Stimulated activated CD4-positive, alpha-beta T cell treated with anti-CD3 and anti-CD28 coated beads, Interleukin-15, amount 100 ng/mL, for 24 hours (primary cell): ENCODE measurements at places on chromosomes 12 and 14.

DNA sequence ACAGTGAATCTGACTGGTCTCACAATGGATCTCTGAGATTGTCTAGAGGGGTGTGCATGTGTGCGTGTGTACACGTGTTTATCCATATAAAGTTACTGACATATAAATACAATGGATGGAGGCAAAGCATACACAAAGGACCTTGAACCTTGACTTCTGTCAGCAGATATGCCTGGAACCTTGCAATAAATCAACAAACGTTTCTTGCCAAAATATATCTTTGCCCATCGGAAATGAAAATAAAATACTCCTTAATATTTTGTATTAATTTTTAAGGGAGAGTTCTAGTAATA is 52.1 kb upstream of the KCNJ8 start:
- DNase-seq: no peak

GRCh38 chr12:69106482-69107118 is 132.8 kb upstream of the CPSF6 start:
- DNase-seq: no peak

DNA sequence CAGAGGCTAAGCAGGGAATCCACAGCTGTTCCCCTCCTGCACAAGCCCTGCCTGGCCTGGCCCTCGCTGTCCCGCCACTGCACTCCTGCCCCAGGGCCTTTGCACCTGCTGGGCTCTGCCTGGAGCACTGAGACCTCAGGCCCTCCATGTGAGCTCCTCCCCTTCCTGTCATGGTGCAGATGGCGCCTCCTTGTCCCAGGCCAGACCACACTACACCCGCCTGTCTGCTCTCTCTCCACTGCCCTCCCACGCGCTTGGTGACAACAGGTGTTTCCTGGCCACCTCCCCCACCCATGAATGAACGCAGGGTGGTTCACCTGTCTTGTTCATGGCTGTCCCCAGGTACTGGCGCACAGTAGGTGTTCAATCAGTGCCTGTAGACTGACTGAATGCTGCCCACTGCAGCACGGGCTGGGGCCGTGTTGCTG is 82.9 kb downstream of the NCOR2 start:
- DNase-seq: peak; percentile 41

GRCh38 chr12:79407671-79408622 is 282.8 kb downstream of the PAWR start:
- DNase-seq: peak; percentile 6

GRCh38 chr12:2372178-2372577 is 319.4 kb downstream of the CACNA1C start:
- DNase-seq: no peak

- peak; percentile 65 for DNase-seq
Measured at GRCh38 chr12:49698619-49699545, 8.3 kb downstream of the FMNL3 start.

- DNase-seq: no peak
Measured at GRCh38 chr14:69525896-69526295, 41.4 kb downstream of the PLEKHD1 start.

DNA sequence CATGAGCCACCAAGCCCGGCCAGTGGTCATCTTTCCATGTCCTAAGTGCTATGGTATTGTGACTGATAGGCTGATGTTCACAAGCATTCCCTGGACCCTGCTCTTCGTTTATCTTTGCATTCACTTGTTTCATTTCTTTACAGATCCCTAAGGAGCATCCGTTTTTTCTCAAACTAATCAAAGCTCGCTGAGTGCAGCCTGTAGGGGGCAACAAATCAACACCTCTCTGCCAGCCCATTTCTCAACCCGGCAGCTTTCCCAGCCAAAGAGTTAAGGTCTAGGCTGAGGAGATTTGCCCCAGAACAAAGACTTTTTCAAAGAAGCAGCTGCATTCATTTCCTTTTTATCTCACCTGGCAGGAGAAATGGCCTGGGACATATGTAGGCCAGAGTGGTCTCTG is 12.1 kb downstream of the SIRT4 start:
- DNase-seq: no peak

DNA sequence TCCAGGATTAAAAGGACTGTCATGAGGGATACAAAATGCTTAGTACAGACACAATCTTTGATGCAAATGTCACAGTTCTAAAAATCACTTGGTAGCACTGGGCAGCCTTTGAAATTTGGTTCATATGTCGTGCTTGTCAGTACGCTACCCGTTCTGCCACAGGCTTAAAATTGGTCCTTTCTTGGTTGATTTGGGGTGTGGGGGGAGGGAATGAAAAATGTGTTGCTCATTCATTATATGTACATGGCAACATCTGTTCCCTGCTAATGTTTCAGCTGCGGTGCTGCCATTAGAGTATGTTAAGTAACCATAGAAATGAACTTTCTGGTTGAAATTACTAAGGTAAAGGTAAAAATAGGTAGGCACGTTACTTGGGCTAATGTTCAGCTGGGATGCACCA is 155.4 kb upstream of the ARHGAP5 start:
- no peak for DNase-seq

DNA sequence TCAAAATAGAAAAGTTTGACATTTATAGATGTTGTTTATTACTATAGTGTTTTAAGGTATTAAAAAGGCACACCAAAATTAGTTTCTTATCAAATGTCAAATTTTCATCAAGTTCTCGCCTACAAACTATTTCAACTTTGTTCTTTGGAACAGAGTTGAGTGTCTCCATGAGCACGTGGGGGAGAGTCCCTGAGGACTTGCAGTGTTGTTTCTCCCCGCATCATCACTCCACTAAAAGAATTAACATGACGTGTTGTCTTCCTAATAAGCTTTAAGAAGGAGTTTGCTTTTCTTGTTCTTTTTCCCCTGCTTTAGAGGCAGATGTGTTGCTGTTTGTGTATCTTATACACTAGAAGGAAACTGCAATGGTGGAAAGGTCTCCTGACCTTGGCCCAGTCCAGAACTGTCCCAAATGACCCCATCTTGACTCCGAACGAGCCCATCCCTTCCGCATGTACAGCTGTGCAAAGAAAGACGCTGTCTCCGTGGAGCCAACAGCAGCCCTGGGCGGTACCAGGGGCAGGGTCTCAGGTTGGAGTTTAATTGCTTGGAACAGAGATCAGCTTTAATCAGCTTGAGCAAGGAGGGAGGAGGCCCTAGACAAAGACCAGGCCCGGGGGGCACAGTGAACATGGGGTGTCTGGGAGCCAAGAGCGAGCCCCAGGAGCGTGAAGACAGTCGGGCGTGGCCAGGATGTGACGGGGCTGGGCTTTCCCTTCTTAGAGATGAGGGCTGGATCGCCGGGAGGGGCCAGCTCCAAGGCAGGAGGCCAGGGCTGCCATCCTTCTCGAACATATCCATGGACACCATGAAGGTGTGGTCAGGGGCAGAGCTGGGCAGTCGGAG is 215.4 kb upstream of the RTL1 start:
- DNase-seq: no peak

GRCh38 chr14:22630486-22630885 is 13.7 kb downstream of the OR6J1 start:
- DNase-seq: no peak

- DNase-seq: no peak
Measured at GRCh38 chr12:124075841-124076240, 102.8 kb downstream of the ZNF664 start.

- DNase-seq: no peak
Measured at GRCh38 chr12:3010214-3010930, 51.2 kb downstream of the TEAD4 start.

DNA sequence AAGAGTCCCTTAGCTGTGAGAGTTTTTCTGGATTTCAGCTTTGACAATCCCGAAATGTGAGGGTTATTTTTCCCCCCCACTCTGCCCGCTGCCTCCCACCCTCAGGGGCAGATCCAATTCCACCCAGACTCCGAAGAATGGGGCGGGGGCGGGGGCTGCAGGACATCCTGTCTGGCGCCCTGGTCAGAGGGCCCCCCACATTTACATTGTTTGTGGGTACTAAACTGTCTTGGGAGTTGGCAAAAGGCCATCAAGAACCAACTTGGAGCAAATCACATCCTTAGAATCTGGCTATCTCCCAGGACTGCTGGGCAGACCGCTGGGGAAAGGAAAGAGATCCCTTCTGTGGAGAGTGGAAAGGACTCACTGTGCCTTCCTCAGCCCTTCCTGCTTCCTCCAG is 2.4 kb downstream of the EMP1 start:
- no peak for DNase-seq

- peak; percentile 56 for DNase-seq
Measured at GRCh38 chr14:68468437-68469207, 324.2 kb downstream of the ZFP36L1 start.

- no peak for DNase-seq
Measured at GRCh38 chr14:94458558-94459205, 6.1 kb upstream of the SERPINA11 start.

DNA sequence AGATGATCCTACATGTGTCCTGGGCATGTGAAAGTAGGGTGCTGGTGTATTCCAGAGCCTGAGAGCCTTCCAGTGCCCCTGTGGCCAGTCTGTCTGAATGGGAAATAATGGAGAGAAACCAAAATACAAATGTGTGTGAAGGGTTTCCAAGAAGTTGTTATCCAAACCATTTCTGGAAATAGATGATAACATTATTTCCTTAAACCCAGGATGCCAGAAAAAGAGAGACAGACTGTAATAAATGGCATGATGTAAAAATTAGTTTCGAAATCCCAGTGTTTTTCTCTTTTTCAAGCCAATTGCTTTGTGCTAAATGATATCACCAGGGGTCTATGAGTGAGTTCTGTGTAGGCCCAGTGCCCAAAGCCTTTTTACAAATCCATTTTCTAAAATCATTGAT is 175.3 kb downstream of the PHLDA1 start:
- DNase-seq: no peak

GRCh38 chr14:89466944-89467343 is 49.9 kb upstream of the FOXN3 start:
- DNase-seq: no peak

GRCh38 chr12:48025281-48025680 is 21.0 kb upstream of the COL2A1 start:
- no peak for DNase-seq

DNA sequence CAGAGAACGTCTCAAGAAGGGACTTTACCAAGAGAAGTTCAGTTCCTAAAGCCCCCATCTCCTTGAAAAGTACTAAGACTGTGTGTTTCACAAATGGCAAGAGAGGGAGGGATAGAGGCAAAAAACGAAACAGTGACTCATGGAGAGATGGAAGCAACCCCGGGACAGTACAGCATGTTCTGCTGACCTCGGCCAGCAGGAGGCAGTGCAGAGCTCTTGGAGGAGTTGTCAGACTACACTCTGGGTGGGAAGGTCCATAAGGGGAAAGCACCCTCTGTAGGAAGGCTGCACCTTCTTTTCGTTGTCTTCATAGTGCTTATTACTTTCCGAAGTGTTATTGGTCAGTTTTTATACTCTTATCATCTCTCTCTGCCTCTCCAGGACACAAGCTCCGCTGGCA is 525.2 kb upstream of the CCDC196 start:
- peak; percentile 89 for DNase-seq

- peak; percentile 18 for DNase-seq
Measured at GRCh38 chr14:39430762-39431415, 1.3 kb downstream of the FBXO33 start.

DNA sequence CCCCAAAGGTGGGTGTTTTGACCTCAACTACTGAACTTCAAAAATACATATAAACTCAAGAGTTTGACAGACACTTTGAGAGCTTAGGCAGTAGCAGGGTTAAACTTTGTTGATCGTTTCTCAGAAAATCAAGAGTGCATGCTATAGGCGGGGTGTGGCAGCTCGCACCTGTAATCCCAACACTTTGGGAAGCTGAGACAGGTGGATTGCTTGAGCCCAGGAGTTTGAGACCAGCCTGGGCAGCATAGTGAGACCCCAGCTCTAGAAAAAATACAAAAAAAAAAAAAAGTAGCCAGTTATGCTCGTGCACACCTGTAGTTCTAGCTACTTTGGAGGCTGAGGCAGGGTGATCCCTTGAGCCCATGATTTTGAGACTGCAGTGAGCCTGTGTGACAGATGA is 12.3 kb downstream of the NANOG start:
- DNase-seq: no peak

DNA sequence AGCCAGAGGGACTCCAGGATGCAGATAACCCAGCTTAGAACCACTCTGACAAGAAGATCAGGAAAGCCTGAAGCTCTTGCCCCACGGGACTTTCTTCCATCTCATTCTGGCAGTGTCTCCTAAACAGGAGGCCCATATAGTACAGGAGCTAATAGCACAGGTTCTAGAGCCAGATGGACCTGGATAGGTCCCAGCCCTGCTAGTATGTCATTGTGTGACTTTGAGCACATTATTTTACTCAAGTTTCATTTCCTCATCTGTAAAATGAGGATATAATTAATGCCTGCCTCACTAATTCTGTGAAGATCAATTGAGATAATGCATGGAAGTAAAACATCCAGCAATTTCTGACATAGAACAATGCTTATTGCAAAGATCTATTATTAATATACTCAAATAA is 66.5 kb upstream of the GZMB start:
- no peak for DNase-seq

DNA sequence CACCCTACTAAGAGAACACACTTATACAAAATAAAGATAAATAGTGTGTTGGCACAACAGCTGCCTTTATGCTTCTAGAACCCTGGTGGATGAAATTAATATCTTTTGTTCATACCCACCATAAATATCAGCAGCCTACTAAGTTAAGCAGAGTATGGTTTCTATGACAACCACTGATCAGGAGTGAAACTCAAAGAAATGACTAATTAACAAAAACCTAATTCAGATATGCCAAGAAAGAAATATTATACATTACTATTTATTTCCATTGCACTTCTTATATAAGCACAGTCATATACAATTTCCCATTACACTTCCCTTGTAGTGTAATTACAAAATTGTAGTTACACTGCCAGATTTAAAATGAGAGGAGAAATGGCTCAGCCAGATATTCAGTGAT is 164.1 kb upstream of the CDKN3 start:
- DNase-seq: no peak

DNA sequence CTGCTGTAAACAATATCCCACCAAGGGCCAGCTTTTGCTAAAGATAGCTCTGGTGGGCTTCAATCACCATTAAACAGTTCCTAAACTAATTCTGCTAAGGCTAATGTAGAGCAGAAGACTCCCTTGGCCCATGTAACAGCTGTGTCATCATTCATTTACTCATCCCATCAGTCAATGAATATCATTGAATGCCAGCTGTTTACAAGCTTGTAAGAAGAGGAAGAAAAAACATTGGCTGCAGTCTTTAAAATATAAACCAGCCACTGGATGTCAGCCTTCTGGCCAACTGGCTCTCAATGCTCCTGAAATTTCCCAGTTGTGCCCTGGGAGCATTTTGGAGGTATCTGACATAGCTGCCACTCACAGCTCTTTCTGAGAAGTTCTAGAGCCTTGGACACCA is 18.0 kb upstream of the MAP3K9 start:
- DNase-seq: no peak

GRCh38 chr12:132275631-132276030 is 53.8 kb downstream of the GALNT9 start:
- no peak for DNase-seq

- no peak for DNase-seq
Measured at GRCh38 chr12:54028314-54029201, at the start of gene HOXC6. TSS of gene HOXC6 (plus strand) at chr12:54028440. CDS start at chr12:54028522, 82 bp downstream.

- no peak for DNase-seq
Measured at GRCh38 chr14:105979446-105979845, 453.1 kb downstream of the TMEM121 start.

DNA sequence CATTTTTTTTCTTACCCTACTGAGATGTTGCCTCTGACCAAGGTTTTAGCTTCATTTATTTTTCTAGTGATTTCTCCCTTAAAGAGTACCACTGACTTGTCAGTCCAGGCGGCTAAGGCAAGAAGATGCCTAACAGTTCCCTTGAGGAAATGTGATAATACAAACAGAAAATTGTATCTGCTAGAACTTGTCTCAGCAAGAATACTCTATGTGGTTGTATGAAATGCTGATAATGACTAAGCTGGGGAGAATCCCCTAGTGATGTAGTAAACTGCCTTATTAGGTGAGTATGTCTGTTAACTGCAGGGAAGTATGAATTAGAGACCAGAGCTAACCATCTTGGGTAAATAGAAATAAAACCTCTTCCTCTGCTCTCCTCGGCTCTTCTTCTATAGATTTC is 6.7 kb downstream of the C12orf54 start:
- no peak for DNase-seq
